ENCODE measurements at places on chromosomes 12 and 14.
A peak's percentile ranks its signal among the peaks of the same experiment; 100 is the strongest.

DNA sequence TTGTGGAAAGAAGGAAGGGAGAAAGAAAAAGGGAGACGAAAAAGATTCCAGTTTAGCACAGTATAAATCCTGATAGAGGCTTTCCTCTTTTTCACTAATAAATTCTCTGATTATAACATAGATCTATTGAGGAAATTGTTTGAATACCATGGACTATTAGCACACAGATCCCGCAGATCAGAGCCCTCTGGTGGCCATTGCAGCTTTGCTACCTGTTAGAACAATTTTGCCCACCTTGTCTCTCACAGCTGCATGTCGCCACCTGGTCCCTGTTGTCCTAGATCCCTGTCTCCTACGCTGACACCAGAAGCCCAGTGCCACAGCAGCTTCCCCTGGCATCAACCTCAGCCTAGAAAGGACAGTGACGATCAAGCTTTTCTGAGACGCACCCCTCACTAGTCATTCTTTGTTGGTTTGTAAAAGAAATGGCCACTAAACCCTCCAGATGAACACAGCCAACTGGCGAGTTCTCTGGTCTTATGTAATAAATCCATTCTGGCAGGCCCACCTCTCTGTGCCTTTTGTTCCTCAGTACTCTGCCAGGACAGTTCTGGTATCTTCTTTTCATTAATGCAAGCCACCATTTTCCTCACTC is 9.9 kb downstream of the GPHB5 start:
- peak; percentile 30 for DNase-seq

DNA sequence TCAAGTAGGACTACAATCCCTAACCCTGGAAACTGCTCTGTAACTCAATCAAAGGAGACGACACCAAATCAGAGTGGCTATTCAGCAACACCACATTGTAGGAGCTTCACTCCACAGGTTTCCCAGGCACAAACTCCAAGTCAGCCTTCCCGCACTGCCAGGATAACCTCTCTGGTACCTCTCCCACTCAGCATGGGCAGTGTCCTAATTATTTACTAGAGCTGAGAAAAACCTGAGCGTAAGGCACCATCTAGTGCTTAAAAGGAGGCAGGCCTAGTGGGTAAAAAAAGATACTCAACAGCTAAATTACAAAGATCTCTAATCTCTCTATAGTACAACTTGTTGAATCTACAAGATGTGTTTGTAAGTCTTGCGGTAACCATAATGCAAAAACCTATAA is 36.1 kb downstream of the PARP11 start:
- no peak for DNase-seq

DNA sequence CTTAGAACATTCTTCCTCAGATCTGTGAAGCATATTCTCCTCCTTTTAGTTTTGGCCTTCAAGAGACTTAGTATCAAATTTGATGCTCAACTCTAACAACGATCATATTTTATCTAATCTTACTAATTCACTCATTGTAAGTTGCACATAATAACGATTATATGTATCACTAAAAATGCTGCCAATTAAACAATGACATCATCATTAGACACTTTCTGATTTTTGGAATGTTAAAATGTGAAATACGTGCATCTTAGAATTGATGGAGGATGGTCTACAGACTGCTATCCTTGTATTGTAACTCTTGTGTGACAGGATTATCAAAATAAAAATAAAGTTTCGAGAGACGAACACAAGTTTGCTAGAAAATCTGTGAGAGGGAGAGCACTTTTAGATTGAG is 311.0 kb downstream of the NELL2 start:
- no peak for DNase-seq

DNA sequence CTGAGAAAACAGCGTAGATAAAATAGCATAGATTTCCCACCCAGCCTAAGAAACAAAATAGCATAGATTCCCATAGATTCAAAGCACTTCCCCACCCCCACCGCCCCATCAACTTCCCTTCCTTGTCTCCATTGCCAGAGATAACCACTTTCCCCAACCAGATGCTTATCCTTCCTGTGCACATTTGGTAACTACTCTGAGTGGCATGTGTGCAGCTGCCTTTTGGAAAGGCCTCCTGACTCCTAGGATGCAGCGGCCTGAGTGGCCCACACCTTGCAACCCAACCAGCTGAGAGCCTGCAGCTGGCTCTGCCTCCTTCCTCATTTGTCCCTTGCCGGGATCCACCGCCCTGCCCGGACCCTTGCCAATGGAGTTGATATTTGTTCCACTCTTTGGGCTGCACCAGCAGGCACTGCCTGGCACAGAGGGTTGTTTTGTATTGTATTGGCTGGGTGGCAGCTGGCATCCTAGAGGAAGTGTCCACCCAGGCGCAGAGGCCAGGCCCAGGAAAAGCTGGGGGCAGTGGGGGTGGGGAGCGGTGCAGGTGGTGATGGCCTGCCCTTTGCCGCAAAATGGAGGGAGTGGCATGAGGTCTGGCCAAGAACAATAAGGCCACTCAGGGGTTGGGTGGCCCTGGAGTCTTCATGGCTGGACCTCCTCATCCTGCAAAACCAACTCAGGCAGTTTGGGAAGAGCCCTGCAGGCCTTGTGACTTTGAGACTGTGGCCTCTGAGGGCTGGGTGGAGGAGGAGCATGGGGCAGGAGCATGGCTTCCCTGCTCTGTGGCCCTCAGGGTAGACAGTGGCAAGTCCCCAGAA is 4.9 kb downstream of the SLC48A1 start:
- peak; percentile 43 for DNase-seq

DNA sequence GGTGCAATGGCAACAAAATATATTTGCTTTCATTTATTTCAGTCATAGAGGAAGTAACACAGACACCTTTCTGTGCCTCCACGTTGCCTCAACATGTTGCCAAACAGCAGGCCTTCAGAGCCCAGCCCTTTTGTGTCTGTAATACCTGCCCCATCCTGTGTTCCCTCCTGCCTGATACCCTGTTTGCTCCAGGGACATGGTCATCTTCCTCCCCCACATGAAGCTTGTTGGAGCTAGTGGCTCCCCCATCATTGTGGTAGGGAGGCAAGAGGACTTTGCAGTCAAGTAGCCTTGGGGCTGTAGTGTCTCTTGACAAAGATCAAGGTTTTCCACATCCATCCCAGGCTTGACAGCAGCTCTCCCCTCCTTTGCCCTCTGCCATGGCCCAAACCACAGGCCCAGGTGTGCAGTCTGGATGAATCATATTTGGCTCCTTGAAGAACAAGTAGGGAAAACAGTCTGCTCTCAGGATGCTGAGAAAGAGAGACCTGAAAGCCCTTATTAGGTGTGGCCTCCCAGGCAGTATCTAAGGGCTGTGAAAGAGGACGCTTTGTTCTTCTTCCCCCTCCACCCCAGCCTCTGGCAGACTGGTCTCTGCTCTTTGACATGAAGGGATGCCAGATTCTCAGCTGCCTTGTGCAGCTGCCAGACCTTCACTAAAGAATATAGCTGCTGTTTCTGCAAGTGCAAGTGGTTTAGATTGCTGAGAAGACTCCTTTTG is 329.0 kb downstream of the C12orf75 start:
- no peak for DNase-seq

DNA sequence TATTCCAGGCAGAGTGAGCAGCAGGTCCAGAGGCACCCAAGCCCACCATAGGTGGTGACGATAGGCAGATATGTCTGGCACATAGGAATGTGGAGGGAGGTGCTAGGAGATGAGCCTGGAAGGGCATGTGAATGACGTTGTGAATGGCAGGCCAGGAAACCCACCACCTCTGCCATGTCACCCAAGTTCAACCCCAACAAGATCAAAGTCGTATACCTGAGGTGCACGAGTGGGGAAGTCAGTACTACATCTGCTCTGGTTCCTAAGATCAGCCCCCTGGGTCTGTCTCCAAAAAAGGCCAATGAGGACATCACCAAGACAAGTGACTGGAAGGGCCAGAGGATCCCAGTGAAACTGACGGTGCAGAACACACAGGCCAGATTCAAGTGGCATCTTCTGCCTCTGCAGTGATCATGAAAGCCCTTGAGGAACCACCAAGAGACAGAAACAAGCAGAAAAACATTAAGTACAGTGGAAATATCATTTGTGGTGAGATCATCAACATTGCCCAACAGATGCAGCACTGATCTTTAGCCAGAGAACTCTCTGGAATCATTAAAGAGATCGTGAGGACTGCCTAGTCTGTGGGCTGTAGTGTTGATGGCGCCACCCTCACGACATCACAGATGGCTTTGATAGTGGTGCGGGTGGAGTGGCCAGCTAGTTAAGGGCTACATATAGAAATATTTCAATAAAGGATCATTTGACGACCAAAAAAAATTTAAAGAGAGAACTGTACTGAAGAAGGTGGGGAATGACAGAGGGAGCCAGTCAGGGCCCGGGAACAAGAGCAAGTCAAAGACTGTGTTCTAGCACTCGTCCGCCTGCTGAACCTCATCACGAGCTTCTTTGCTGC is 99.7 kb downstream of the ZFP36L1 start:
- no peak for DNase-seq

- DNase-seq = no peak
Measured at GRCh38 chr12:53722450-53723041, 4.7 kb downstream of the CALCOCO1 start.

DNA sequence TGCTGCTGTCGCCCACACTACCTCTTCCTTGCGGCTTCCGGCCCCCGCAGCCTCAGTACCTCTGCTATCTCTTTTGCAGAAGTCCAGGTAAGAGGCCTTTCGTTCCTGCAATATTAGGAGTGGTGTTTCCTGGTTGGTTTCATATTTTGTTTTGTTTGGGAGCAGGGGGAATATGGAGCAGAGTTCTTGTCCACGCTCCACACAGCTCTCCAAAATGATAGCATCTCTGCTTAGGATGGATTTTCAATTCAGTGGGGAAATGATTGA is 768 bp downstream of the OXA1L start:
- no peak for DNase-seq

GRCh38 chr14:106491851-106492250 is 965.5 kb downstream of the TMEM121 start:
- DNase-seq = peak; percentile 54

DNA sequence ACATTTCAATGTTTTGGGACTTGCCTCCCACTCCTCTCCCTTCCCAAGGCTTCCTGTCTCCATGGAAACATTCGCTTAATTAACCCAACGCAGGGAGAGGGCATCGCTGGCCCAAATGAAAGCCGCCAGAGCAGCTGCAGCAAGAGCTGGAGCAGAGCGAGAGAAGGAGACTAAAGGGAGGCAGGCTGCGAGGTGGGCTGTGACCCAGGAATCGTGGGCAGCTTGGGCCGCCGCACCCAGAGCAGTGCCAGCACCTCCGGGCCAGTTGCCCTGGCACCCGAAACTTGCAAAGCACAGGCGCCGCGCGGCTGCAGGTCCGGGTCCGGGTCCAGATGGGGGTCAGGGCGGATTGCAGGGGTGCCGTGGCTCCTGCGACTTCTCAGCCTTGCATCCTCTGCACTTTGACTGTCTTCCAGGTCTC is 43.5 kb upstream of the PTPRQ start:
- peak; percentile 4 for DNase-seq

DNA sequence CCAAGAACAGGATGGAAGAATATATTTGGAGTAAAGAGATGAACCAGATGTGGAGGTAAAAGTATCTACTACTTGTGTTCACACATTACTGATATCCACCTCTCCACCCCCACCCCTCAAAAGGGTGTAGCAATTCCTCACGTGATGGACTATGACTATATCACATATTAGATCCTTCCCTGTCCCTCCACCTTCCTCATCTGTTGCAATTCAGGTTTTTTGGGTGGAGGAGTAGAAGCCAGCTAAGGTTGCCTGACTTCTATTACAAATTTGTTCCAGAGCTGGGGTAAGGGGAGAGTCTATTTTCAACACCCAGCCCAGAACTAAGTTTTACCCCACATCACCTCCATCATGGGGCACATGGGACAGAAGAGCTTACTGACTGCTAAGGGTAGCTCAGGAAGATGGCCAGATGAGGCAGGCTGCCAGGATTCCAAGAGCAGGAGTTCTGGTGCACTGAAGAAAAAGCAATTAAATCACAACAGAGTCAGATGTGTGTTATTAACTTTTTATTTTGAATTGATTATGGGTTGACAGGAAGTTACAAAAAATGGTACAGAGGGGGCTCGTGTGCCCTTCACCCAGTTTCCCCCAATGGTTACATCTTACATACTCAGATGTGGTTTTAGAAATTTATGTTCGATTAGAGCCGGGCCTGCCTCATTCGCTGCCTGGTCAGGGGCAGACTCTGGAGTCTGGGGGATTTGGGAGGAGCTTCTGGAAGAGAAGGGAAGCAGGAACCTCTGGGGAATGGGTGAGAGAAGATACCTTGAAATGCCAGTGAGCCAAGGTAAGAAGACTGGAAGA is 2.1 kb downstream of the RNASE13 start:
- DNase-seq = no peak

GRCh38 chr14:100304825-100305323 is 1.4 kb downstream of the SLC25A29 start:
- DNase-seq = no peak

DNA sequence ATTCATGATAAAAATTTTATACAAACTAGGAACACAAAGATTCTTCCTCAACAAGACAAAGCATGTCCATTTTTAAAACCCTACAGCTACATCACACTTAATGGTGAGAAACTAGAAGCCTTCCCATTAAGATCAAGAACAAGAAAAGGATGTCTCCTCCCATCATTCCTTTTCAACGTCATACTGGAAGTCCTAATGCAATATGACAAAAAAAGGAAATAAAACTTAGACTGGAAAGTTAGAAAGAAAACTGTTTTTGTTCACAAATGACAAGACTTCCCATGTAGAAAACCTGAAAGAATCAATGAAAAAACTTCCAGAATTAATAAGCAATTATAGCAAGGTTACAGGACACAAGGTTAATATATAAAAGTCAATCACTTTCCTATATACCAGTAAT is 82.5 kb downstream of the NUMB start:
- DNase-seq = no peak

- DNase-seq = no peak
Measured at GRCh38 chr12:113837528-113838296, 128.4 kb downstream of the RBM19 start.

GRCh38 chr14:38989922-38990546 is 113.0 kb downstream of the SEC23A start:
- no peak for DNase-seq

- no peak for DNase-seq
Measured at GRCh38 chr14:104926619-104927431, 2.1 kb downstream of the PLD4 start.

- DNase-seq = no peak
Measured at GRCh38 chr12:4164559-4165558, 108.7 kb upstream of the CCND2 start.

DNA sequence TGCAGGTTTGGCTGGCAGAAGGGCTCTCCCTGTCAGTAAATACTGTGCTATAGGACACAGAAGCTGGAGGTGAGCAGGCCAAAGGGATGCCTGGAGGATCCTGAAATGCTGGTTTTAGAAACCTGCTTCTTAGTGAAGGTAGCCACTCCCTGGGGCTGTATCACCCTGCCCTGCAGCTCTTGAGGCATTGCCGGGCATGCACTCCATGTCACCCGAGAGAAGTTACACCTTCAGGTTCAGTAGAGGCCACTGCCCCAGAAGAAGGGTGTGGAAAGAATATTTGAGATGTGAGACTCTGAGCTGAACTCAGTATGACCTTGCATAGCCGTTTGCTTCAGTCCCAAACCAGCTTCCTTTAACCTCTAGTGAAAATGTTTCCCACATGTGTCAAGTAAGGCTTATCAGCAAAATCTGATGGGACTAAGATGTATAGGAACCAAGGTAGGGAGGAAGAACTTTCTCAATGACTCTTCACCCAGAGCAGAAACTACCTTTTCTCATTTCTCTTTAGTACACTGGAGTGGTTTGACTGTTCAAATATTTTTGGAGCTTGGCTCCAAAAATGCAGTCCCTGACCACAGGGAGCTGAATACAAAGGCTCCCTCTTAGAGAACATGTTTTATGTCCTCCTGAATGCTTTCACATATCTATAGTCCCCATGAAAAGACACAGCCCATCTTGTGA is 164.5 kb upstream of the DYRK2 start:
- DNase-seq = no peak

- no peak for DNase-seq
Measured at GRCh38 chr12:49942921-49943624, 7.5 kb upstream of the AQP2 start.

- DNase-seq = no peak
Measured at GRCh38 chr14:95222870-95223398, 65.6 kb upstream of the DICER1 start.

Measured in BE2C (cell line).